ENCODE measurements at places on chromosomes 1 and 21.

DNA sequence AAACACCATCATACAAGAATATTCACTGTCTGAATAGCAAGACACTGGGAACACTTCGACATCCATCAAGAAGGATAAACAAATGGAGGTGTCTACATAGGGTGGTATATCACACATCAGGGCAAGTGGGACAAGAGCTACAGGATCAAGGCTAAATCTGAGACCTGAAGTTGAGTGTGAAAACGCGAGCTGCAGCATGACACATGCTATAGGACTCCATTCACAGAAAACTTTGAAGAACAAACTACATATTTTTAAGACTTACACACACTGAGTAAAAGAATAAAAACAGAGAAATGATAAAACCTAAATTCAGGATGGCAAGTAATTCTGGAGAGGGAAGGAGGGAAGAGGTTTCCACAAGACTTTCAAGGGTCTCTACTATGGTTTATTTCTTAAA is 2.1 kb downstream of the TTC39A start:
- DNase-seq: no peak

DNA sequence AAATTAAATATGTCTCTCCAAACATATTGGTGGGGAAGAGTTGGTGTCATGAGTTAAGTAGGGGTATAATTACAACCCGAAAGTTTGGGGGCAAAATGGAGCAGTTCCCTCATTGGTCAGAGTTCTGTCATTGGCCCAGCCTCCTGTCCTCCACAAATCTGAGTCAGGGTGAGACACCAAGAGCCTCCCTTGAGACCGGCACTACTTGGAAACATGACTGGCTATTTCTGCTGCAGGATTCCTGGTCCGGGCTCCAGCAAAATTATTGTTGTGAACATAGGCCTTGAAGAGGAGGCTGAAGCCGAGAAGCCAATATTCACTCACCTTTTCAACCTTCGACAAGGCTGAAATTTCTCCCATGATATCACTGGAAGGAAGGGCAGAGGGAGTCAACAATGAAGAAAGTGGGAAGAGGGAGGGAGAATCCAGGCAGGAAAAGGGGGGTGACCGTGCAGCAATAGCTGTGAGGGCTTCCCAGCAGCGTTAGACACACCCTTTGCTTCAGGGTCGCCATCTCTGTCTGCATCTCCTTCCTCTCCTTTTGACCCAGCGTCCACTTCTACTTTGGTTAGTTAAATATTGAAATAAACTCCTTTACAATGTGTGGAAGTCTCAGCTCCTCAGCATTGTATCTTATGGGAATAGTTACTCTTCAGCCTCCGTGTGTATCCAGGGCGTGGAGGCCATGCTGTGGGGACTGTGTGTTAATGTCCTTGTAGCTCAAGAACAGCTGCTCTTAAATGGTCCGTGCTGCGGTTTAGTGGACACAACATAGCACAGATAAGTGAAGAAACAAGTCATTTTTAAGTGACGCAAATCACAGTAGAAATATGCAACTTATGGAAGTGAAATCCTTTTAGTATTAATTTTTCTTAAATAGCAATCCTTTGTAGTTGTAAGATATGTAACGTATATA is 307.4 kb downstream of the DISC1 start:
- DNase-seq: no peak

DNA sequence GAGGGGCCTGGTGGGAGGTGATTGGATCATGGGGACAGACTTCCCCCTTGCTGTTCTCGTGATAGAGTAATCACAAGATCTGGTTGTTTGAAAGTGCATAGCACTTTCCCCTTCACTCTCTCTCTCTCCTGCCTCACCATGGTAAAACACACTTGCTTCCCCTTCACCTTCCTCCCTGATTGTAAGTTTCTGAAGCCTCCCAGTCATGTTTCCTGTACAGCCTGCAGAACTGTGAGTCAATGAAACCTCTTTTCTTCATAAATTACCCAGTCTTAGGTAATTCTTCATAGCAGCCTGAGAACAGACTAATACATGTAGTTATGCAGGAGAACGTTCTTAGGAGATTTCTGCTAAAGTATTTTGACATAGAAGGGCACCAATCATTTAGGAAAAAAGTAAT is 59.9 kb upstream of the FBXO28 start:
- DNase-seq: no peak

GRCh38 chr1:36778740-36779139 is 255.6 kb downstream of the GRIK3 start:
- no peak for DNase-seq

GRCh38 chr1:58136387-58136786 is 410.1 kb downstream of the OMA1 start:
- DNase-seq: no peak

All from head of caudate nucleus (tissue), 42 donors.